Activated naive CD4-positive, alpha-beta T cell treated with Interleukin-2 at 50 U/mL for 16 hours (primary cell): ENCODE measurements at places on chromosomes 6 and 20.

- no peak for DNase-seq
These were observed 101.4 kb upstream of the FAM184A start for GRCh38 chr6:119179842-119180241.

DNA sequence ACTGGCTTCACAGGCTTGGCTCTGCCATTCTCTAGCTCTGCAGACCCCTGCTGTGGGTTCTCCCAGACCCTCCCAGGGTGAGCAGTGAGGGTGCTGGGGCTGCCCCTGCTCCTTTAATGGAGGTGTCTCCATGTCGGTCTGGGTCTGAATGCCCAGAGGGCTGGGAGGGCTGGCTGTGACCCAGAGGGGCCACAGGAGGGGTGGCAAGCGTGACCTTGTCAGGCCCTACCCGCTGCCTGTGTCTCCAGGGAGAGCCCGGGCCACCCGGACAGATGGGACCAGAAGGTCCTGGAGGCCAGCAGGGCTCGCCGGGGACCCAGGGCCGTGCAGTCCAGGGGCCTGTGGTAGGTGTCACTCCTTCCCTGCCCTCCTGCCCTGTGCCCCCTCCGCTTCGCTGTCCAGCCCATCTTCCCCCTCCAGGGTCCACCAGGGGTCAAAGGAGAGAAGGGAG lies 32.1 kb downstream of the COL20A1 start:
- DNase-seq: no peak

DNA sequence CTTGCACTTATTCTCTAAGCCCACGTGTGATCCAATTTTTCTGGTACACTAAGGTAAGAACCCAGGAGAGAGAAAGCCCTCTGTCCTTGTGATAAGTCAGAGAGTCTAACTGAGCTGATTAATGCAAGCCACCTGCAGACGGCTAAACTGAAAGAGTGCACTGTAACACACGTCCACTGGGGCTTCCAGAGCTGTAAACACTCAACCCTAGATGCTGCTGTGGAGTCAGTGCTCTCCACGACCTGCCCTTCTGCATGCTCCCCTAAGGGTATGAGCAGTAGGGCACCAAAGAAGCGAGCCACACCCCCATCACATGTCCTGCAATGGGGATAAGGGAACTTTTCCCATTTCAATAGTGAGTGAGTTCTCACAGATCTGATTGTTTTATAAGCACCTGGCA lies 55.7 kb downstream of the TXLNB start:
- no peak for DNase-seq

- DNase-seq: no peak
These were observed 11.0 kb upstream of the NOL7 start for GRCh38 chr6:13604135-13604534.

- peak; percentile 24 for DNase-seq
These were observed 150.8 kb downstream of the TMEM200A start for GRCh38 chr6:130516604-130517003.
